SW 1271 (cell line): ENCODE measurements at places on chromosomes 3 and 15.

- peak; percentile 59 for DNase-seq
Measured at GRCh38 chr3:49469037-49469935, 781 bp upstream of the DAG1 start.

DNA sequence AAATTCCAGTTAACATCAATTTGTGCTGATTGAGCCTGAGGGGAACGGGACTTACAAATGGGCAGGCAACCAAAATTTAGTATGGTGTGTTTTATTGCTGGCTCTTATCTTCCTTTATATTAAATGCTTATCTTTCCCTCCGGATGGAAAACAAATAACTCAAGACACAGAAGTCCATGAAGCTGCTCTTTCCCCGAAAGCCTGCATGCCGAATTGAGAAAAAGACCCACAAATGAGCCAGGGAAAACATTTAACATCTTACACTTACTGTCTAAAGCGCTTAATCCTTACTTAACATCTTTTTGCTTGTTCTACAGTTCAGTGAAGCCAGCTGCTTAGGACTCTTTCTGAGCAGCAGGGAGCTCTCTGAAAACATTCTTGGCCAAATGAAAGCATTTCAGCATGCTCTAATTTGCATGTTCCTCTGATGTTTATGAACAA, 49.5 kb downstream of the HEG1 start:
- no peak for DNase-seq

DNA sequence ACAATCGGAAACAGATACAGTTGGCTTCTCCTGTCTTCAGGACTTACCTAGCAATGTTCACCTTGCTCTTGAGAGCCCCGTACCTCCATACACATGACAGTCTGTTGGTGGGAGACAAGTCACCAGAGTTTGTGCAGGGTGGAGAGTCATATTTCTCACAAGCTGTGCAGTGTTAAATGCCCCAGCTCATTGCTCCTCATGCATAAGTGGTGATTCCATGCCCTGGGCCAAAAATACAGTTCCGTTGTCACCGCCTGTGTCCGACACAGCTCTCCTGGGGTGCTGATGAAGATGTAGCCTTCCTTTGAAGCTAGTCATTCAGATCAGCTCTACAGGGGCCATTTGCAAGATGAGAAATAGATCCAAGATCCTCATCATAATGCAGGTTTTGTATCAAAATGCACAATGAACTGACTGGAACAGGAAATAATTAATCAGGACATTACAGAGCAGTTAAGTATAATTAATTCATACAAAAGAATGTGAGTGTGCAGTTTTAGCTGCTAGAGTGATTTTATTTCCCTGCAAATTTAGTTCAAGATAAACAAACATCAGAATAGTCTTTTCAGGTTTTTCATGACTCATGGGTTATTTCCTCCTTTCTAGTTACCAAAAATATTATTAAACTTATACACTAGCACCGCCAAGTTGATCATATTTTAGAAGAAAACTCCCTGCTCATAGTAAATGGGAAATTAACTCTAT, 66.5 kb downstream of the CD47 start:
- no peak for DNase-seq

DNA sequence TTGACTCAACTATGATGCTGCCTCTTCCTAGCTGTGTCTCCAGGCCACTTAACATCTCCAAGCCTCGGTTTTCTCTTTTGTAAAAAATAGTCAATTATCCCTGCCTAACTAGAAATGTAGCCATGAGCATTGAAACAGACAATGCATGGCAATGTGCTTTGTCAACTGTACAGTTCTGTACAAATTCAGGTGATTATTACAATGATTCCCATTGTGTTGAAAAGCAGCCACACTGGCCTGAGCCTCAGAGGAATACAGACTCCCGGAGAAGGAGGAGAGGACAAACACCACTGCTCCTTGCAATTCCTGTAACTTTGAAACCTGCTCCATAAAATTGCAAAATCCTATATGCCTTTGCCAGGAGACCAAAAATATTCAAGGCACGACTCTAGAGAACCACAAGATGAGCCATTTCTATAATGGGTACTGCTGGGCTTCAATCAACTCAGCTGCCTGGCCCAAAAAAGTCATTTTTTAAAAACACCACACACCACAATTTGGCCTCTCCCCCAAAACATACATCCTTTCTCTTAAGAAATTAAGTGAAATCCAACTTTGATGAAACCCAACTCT, 28.6 kb downstream of the DAPK2 start:
- no peak for DNase-seq

DNA sequence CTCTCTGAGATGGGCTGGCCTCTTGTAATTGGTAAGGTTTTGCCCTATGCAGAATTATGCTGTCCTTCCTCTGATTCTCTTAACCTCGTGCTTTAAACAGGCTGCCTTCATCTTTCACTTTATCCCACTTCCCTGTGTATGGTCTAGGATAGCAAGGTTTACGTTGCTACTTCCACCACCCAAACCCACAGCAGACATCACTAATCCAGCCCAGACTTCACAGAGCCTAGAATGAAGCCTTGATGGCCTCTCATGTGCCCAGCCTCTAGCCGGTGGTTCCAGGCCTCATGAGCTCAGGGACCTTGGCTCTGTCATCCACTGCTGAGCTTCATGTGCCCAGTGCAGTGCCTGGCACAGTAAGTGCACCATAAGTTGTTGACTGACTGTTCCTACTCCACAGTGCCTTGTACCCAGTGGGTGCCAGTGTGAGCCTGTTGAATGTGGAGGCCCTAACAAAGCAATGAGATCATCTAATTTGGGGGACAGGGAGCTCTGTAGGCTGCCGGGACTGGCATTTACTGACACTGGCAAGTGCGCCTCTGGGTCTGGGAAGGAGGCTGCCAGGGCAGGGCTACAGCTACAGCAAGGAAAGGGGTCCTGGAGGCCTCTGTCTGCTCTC, 12.5 kb downstream of the SLC6A6 start:
- DNase-seq, result no peak
